AG08395 (cell line): ENCODE measurements at places on chromosomes 6 and 20.

DNA sequence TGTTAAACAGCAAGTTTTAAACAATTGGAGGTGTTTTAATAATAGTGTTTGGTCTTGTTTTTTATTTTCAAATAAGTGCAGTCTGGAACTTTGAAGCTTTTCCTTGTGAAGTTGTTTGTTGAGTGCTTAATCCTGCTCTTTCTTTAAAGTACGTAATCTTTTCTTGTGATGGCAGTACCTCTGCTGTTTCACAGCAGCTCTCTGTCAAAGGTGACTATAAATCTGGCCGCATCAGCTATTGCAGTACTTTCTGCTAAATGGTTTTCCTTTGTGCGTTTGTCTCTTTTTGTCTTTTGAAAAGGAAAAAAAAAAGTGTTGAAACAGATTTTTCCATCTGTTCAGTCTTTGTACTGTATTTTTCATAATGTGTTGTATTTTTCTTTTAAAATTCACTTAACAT, 12.7 kb downstream of the STXBP5 start:
- no peak for DNase-seq

- DNase-seq, result peak; percentile 32
Observed at GRCh38 chr6:161498359-161498758, 224.5 kb upstream of the AGPAT4 start.

DNA sequence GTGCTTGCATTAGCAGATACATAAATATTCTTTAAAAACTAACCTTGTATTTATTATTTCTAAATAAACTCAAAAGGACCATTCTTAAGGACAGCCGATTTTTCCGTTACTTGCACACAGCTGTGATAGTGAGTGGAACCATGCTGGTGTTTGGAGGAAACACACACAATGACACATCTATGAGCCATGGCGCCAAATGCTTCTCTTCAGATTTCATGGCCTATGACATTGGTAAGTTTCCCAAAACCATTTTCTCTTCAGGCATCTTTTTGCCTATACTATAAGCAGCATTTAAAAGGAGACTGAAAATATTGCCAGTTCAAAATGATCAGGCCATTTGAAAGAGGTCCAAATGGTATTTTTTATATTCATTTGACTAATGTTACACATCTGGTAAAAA, 92.3 kb downstream of the ATRN start:
- no peak for DNase-seq

GRCh38 chr6:137371634-137372016, 122.6 kb downstream of the OLIG3 start:
- no peak for DNase-seq

GRCh38 chr6:84061613-84062398, 28.2 kb downstream of the MRAP2 start:
- DNase-seq, result no peak

GRCh38 chr6:133972388-133972787, 19.4 kb downstream of the TBPL1 start:
- no peak for DNase-seq
